ENCODE measurements at places on chromosomes 1 and 21.

DNA sequence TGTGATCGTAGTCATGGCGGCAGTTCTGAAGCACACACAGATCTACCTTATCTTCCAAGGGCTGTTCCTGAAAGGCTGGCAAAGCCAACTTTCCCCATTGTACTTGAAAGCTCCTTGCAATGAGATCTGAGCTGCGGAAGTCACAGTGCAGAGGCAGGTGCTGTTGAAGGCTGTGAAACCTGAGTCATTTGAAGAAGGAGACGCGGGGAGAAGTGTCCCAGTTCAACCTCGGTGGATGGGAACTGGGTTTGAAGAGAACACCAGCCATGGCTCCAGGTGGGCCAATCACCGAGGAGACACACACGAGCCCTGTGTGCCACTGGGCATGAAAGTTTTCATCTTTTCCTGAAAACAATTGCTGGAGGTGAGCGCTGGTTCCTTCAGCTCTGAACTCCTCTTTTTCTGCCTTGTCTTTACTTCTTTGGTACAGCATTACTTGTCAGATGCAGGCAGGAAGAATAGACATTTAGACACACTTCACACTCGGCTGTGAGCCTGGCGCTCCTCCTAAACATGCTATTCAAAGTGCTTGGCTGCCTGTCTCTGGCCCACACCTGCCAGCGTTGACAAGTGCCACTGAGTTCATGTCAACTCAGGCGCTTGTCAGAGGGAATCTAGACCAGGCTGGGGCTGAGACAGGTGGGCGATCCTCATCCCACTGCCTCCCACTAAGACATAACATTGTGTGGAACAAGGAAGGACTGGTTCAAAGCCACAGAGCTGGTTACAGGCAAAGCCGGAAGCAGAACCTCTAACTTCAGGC is 25.7 kb upstream of the PDE9A start:
- no peak for DNase-seq

DNA sequence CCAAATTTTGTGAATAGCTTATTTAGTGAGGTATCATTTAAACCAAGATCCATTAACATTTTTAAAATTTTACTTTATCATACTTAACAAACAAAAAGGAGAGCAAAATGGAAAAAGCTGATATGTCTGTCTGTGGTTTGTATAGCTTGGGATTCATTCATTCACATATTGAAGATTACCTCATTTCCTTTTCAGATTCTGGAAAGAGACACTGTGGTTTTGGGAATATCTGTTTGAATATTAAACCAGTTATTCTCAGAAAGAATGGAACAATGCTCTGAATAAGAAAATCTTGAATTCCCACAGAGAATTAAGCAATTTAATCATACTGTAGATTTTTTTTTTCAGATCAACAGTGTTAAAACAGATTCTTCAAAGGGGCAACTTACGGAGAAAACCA is 93.8 kb upstream of the PRDX6 start:
- DNase-seq, result peak; percentile 18

GRCh38 chr1:154970631-154971340 is at the start of gene SHC1:
Gene SHC1, minus strand, starts transcription at chr1:154970747. Its CDS starts 221 bp downstream, at chr1:154970526.
- peak; percentile 88 for DNase-seq

- no peak for DNase-seq
Measured at GRCh38 chr1:45972621-45973020, 159.8 kb downstream of the PIK3R3 start.

DNA sequence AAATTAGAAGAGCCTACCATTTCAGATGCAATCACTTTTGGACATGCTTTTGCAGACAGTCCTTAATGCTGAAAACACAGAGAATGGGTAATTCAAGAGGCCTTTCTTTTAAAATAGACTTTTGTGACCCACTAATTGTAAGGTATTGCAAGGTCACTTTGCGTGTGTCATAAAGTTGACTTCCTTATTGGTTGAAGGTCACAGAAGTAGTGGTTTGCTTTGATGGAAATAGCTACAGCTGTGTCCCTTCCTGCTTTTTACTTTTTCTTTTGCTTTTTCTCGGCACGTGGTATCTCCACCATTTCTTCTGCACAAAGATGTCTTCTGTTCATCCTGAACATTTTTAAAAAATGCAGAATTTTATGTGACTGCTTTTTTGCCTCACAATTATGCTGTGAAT is 146.8 kb downstream of the DYRK1A start:
- no peak for DNase-seq

DNA sequence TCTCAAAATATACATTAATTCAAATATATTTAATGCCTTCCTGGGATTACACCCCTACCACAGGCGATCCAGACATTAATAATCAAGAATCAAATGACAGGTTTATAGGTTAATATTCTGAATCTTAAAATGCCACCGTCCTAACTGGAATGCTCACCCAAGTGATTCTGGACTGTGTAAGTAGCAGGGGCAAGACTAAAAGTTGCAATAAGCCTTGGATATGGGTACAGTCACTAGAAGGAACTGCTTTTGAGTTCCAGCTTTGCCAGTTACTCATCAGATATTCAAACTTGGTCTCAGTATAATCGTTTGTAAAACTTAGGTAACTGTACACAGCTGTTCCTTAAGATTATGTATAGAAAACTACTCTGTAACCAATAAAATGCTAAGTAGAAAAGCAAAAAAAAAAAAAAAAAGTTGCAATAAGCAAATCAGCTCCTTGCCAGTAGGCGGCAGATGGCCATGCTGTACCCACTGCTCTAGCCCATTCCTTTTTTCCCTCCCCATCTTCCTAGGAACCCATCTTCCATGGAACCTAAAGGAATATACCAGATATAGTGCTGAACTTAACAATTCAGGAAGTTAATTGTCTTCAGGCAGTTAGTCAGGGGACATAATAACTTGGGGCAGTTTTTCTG is 10.5 kb downstream of the RO60 start:
- DNase-seq, result peak; percentile 11

DNA sequence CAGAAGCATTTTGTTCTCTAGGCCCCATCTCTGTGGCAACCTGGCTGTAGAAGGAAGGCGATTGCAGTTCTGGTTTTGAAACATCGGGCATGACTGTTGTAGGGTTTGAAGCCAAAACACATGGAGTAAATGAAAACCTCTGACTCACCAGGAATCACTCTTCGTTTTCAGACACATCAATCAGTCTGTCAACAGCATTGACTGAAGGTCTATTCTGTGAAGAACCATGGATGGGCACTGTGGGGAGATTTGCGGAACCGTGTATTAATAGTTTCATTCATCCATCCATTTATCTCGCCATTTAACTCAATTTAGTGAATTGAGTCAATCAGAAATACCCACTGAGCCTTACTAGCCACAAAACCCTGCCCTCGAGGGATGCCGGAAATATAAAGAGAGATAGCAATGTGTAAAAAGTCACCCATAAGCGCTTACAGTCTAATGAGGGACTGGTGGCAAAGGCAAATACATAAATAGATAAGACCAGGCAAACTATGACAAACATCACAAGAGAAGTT is 364.6 kb upstream of the PROX1 start:
- DNase-seq, result no peak

DNA sequence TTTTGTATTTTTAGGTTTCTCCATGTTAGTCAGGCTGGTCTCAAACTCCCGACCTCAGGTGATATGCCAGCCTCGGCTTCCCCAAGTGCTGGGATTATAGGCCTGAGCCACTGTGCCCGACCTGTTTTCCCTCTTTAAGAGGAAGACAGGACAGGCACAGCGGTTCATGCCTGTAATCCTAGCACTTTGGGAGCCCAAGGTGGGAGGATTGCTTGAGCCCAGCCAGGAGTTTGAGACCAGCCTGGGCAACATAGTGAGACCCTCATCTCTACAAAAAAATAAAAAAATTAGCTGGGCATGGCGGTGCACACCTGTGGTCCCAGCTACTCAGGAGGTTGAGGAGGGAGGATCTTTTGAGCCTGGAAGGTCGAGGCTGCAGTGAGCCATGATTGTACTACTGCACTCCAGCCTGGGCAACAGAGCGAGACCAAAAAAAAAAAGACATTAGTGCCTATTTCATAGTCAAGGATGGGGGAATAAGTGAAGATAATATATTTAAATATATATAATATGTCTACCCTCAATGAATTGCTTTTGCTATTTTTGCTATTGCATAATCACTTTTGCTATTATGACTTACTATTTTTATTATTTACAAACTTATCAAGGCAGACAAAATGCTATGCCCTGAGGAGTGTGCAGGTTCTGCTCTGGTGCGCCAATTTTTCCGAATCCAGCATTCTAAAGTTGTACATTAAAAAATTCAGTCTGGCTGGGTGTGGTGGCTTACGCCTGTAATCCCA is 17.7 kb downstream of the MARCKSL1 start:
- no peak for DNase-seq

- peak; percentile 90 for DNase-seq
Measured at GRCh38 chr1:166902279-166902678, 26.2 kb upstream of the TADA1 start.

DNA sequence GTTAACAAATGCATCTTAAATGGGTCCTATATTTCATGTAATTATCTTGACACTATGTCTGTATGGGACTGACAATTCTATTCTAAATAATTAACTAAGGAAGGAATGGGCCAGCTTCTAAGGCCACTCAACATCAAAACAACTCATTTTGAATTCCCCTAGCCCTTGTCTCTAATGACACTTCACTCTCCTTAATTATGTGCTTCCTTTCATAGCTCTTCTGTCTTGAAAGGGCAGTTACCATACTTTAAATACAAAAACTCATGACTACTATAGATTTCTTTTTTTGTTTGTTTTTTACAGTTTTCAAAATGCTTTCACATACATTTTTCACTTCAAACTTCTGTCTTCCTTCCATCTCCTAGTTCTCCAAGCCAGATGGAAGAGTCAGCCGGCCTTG is 126.1 kb upstream of the CHODL start:
- no peak for DNase-seq

DNA sequence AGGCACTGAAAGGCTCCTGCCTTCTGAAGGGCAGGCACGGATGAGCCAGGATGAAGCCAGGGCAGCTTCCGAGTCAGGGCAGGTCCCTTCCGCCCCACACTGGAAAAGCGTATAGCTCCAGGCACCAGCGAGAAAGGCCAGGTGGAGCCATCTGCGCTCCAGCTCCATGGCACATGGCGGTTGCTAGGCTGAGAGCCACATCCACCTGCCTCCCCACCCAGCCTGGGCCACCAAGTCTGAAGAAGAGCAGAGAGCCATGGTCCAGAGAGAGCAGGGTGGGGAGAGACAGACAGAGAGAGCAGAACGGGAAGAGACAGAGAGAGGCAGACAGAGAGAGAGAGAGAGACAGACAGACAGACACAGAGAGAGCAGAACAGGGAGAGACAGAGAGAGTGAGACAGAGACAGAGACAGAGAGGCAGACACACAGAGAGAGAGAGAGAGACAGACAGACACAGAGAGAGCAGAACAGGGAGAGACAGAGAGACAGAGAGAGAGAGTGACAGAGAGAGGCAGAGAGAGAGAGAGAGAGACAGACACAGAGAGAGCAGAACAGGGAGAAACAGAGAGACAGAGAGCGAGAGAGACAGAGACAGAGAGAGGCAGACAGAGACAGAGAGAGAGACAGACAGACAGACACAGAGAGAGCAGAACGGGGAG is 5.2 kb downstream of the FNDC10 start:
- DNase-seq, result no peak

DNA sequence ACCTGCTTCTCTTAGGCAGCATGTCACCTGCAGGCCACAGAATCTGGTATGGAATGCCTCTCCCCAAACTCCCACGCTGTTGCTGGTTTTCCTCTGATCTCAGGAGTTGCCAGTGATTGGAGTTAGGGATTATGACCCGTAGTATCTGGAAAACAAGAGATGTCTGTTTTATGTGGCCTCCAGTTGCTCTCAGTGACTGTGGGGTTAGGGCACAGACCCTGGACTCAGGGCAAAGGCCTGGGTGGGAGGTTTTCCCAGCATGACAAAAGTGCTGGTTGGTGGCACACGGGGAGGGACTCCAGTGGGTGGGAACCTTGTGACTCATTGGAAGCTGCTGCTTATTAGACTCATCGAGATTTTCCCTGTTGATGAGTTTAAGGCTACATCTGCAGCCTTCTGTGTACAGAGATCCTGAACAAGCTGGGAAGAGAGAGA is at the start of gene NR1I3:
Gene NR1I3 (minus strand): TSS at position 165 of the 435 bp plus-strand sequence. CDS start 1,638 bp downstream, outside the sequence.
- DNase-seq, result peak; percentile 32

DNA sequence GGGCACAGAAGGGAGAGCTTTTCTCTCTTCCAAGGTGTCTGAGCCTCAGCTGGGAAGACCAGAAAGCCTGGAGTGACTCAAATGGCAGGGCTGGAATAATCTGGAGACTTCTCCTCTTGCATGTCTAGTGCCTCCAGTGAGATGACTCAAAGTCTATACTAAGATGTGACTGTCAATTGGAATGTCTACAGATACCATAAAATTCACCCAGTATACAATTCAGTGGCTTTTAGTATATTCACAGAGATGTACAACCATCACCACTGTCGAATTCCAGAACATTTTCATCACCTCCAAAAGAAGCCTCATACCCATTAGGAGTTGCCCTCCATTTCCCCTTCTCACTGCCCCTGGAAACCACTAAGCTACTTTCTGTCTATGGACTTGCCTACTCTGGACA is 47.9 kb upstream of the CNN3 start:
- DNase-seq, result peak; percentile 97

DNA sequence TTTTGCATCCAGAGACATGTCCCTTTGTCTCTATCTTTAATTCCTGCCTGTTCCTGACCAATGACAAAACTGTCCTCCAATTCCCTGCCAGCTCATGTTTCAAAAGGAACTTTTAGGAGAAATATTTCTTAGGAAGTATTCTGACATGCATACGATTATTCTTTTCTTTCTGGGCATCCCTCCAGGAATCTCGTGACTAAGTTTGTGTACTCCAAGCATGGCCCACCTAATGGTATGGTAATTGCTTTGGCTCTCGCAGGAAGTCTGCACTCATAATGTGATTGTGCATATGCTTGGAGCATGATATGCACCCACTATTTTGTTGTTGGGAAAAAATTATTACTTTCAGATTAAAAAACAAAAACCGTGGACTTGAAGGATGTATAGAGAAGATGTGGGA is 256.4 kb downstream of the PRDM2 start:
- DNase-seq, result no peak

DNA sequence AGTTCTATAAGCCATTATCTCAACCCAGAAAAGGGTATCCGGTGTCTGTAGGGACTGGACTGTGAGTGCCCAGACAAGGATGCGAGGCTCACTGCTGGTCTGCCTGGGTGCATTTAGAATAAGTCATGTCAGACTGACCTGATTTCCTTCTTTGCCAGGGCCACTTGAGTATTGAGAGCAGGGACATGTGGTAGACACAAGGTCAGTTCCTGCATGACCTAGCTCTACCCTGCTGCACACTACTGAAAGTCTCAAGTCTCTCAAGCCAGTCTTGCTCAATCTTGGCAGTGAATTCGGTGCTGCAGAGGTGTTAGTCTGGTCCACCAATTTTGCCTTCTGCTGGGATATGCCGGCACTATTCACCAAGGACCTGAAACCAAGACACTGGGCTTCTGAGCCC is 180.1 kb downstream of the C1orf94 start:
- no peak for DNase-seq

GRCh38 chr21:15692711-15693110 is 37.1 kb upstream of the USP25 start:
- DNase-seq, result no peak
